ENCODE measurements at places on chromosomes 12 and 14. TPM values are rescaled to one million over a fixed set of nuclear protein-coding genes. Genes with fewer than 3 reads are reported as not detected.

DNA sequence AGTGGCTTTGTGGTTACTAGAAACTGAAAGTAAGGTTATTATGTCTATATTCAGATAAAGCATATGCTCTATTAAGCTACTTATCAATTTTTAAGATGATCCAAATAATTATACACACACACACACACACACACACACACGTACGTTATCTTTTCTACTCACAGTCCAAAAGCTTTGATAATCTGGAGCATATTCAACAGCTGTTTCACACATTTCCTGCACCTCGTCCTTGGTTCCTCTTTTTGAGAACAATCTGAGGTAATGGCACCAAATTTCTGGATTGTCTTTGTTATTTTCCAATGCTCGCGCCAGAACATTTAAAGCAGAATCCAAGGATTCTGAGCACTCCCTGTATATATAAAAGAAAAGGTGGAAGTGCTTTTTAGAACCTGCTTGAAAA, 37.5 kb downstream of the ZFC3H1 start:
- H3K36me3 ChIP-seq: peaks cover 79% of the 10 kb centered on the region
- no peak overlapping the region for H3K4me3 ChIP-seq
- H3K27me3 ChIP-seq: no peaks in the 10 kb centered on the region
- peaks cover 18% of the 10 kb centered on the region for H3K4me1 ChIP-seq

GRCh38 chr14:66003082-66003730, 483.0 kb upstream of the CCDC196 start:
- DNase-seq: no peak
- H3K27me3 ChIP-seq: no peaks in the 10 kb centered on the region
- no peaks in the 10 kb centered on the region for H3K36me3 ChIP-seq
- no peak overlapping the region for H3K27ac ChIP-seq
- no peaks in the 10 kb centered on the region for H3K4me1 ChIP-seq

DNA sequence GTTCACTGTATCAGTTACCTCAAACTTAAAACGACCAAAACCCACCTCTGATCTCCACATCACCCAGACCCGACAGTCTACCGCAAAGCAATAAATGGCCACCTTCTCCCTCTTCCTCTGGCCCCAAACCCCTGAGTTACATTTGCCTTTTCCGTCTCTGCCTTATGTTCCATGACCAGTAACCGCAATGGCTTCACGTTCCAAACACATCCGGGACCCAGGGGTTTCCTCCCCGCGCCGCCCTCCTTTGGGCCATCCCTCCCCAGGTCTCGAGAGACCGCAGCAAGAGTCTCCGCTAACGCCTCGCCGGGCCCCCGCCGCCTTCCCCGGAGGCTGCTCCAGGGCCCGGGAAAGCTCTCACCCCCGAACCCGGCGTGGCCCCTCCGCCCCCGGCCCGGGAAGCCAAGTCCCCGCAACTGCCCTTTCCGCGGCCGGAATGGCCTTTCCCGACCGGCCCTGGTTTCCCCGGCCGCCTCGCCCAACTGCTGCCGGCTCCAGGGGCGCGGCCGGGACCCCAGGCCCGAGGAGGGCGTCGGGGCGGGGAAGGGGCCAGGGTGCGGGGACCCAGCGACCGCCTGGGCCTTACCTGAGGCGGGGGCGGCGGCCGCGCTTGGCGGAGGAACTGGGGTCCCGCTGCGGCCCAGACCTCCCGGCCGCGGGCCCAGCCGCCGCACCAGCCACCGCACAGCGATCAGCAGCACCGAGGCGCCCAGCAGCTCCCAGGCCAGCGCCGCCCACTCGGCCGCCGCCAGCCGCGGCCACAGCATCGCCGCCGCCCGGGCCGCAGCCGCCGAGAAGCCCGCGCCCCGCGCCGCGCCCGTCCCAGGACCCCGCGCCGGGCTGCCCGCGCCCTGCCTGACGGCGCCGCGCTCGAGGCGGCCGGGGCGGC, at the start of gene ANKLE2:
TSS of gene ANKLE2 (minus strand) at position 801 of the 889 bp plus-strand sequence. CDS start at position 767, 34 bp downstream.
- peaks cover 12% of the 10 kb centered on the region for H3K4me1 ChIP-seq
- no peaks in the 10 kb centered on the region for H3K36me3 ChIP-seq
- DNase-seq: peak; percentile 48
- H3K27me3 ChIP-seq: no peaks in the 10 kb centered on the region
- peak within 1 kb of the TSS; percentile 44 for H3K4me3 ChIP-seq

DNA sequence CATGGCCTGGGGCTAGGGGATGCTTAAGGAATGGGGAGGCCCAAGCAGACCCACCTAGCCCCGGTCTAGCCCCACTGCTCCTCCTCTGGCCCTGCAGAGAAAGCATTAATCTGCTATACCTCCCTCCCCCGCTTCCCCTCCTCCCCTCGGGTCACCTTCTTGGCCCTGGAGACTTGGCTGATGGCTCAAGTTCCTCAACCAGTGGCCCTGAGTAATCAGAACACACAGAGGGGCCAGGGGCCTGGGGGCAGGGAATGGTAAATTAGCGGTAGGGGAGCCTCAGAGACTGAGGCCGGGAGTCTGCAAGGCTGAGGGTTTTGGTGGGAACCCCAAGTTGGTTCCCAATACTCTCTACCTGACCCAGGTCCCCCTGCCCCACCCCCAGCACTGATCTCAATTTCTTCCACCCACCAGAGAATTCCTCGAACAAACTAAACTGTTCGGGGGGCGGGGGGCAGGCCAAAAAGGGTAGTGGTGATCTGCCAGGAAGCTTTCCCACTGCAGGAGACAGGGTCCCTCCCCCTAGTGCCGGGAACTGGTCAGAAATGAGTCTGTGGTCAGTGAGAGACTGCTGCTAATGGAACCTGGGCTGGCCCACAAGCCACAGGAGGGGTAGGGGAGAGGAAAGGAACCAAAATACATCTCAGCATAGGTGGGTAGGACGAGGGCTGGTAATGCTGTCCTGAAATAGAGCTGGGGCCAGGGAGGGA, 12.8 kb upstream of the SMARCD1 start:
- no peaks in the 10 kb centered on the region for H3K27me3 ChIP-seq
- no peaks in the 10 kb centered on the region for H3K4me1 ChIP-seq
- H3K27ac ChIP-seq: no peak overlapping the region
- no peak for DNase-seq
- no peak overlapping the region for H3K4me3 ChIP-seq
- no peaks in the 10 kb centered on the region for H3K36me3 ChIP-seq

- H3K27ac ChIP-seq: no peak overlapping the region
- H3K4me3 ChIP-seq: no peak overlapping the region
- no peaks in the 10 kb centered on the region for H3K36me3 ChIP-seq
- peak; percentile 75 for DNase-seq
These were observed 10.0 kb downstream of the LRCOL1 start for GRCh38 chr12:132600048-132601032.

GRCh38 chr12:6627616-6628015, 8.1 kb downstream of the LPAR5 start:
- no peaks in the 10 kb centered on the region for H3K4me1 ChIP-seq
- no peaks in the 10 kb centered on the region for H3K36me3 ChIP-seq
- H3K27me3 ChIP-seq: no peaks in the 10 kb centered on the region
- no peak overlapping the region for H3K4me3 ChIP-seq
- DNase-seq: no peak
- no peak overlapping the region for H3K27ac ChIP-seq

GRCh38 chr12:3732901-3733300, 20.0 kb downstream of the CRACR2A start:
- no peak for DNase-seq
- no peaks in the 10 kb centered on the region for H3K27me3 ChIP-seq
- H3K36me3 ChIP-seq: no peaks in the 10 kb centered on the region
- no peak overlapping the region for H3K27ac ChIP-seq
- no peak overlapping the region for H3K4me3 ChIP-seq

DNA sequence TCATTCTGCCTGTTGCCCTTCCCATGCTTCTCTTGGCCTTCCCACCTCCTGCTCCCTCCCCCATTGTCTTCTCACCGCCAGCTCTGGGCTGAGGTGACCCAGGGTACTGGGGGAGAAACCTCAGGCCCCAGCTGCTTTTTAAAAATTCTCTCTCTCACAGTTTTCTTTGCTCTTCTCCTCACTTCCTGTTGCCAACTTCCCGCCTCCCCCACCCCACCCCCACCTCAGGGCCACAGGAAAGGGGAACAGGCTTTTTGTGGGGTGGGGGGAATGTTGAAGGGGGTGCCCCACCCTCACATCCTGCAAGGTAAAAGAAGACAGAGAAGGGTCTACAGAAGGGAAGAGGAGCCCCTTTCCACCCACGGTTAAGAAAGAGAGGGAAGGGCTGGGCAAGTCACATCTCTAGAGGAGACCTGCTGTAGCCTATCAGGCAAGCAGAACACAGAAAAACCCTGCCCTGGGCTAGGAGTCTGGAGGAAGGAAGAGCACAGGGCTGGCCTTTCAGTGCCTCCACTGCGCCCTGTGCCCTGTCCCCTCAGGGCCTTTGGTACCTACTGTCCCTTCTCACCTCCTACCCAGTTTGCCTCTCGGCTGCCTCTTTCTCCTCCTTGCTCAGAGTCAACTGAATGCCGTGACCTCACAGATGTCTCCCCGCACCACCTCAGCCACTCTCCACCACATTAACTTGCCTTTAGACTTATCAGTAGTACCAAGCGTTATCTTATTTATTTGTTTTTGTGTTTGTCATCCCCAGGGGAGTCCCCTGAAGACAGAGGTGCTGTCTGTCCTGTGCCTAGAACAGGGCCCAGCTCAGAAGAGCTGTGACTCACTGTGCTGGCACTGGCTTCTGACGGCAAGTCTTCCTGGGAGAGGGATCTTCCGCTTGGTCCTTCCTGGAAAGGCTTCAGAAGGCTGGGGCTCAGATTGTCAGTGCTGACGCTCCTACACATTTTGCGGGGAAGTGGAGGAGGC, 1.7 kb downstream of the ARHGAP9 start:
- no peaks in the 10 kb centered on the region for H3K36me3 ChIP-seq
- DNase-seq: peak; percentile 57

GRCh38 chr12:114167431-114167830, 201.3 kb upstream of the RBM19 start:
- no peak overlapping the region for H3K27ac ChIP-seq
- H3K4me1 ChIP-seq: no peaks in the 10 kb centered on the region
- DNase-seq: no peak
- peaks cover 11% of the 10 kb centered on the region for H3K27me3 ChIP-seq
- H3K36me3 ChIP-seq: no peaks in the 10 kb centered on the region
- H3K4me3 ChIP-seq: no peak overlapping the region

DNA sequence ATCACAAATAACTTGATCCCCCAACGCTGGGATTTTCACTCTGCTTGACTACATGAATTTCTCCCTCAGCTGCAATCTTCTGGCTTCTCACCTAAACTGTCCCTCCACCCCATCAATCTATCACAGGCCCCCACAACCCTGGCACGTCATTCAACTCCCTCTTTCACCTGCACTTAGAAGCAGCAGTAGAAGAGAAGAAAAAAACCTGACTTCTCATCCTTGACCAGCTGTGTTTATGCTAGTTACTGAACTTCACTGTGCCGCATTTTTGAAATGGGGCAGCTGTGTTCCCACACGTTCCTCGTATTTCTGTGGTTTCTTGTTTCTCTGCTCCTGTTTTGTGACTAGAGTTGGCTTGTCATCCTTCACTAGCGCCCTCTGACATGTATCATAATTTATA, 35.0 kb downstream of the ITPR2 start:
- H3K4me1 ChIP-seq: peaks cover 22% of the 10 kb centered on the region
- no peaks in the 10 kb centered on the region for H3K27me3 ChIP-seq
- H3K27ac ChIP-seq: no peak overlapping the region
- DNase-seq: no peak

DNA sequence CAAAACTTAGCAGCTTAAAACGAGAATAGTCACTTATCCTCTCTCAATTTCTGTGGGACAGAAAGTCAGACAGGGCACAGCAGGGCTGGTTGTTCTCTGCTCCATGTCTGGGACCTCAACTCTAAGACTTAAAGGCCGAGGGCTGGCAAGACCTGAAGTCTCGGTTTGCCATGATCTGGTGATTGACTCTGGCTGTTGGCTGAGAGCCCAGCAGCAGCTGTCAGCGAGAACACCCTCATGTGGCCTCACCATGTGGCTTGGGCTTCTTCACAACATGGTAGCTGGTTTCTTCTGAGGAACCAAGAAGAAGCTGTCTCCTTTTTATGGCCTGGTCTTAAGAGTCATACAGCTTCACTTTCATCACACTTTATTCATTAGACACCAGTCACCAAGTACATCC, 1.7 kb upstream of the VASH1 start:
- no peak for DNase-seq
- no peak overlapping the region for H3K4me3 ChIP-seq
- H3K4me1 ChIP-seq: peaks cover 30% of the 10 kb centered on the region

DNA sequence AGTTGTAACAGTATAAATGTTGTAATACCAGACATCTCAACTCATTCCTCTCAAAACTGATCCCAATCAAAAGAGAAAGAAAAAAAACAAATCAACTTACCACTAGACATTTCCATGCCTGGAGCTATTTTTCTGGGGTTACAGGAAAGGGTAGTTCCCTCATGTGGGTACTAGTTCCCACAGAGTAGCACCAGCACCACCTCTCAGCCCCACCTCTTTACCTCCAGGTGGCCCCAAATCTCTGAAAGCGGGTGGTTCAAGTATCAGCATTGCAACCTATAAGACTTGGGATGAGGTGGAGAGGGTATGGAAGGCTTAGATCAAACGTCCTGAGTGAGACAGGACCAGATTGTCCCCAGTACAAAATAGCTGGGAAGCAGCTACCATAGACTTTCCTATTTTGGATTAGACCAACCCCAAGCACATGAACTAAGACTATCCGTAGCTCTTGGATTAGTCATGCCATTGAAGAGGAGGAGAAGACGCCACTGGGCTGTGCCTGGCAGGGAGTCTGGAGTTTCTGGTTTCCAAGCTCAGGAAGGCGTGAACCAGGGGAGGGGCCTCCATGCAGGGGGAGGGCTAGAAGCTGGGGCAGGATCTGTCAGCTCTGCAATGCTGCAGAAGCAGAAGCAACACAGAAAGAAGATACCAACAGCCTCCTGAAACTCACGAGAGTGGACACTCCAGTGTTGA, at the start of gene SLC39A2:
TSS of gene SLC39A2 (plus strand) at position 620 of the 693 bp plus-strand sequence. CDS start 154 bp downstream, outside the sequence.
- peaks cover 36% of the 10 kb centered on the region for H3K36me3 ChIP-seq
- no peaks in the 10 kb centered on the region for H3K4me1 ChIP-seq
- no peak within 1 kb of the TSS for H3K4me3 ChIP-seq

DNA sequence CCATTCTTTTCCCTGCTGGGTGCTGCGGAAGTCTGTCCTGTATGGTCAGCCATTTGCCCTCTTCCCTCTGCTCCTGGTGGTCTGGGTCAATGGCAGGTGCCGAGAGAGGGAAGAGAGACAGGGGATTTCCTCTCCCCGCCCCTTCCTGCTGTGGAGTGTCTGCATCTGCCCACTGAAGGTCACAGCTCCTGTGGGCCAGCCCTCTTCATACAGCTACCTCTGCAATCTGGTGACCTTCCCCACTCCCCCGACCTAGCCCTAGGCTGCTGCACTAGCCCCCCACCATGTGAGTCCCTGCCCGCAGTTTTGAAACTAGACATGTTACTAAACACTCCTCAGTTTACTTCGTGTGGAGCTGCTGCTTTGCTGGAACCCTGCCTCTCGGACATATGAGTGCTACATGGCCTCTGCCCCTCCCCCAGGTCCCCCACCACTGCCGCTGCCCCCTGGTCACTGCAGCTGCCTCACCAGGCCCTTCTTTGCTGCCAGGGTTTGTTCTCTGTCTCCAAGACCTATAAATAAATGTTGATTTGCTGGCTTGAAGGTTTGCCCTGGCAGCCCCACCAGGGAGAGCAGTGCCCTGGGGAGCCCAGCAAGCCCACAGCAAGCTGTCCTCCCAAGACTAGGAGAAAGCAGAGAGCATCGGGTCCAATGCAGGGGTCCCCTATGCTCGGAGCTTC, 102.9 kb downstream of the DPF3 start:
- DNase-seq: no peak
- no peaks in the 10 kb centered on the region for H3K27me3 ChIP-seq
- peaks cover 28% of the 10 kb centered on the region for H3K4me1 ChIP-seq
- no peaks in the 10 kb centered on the region for H3K36me3 ChIP-seq
- peak overlapping the region; percentile 88 for H3K27ac ChIP-seq
- no peak overlapping the region for H3K4me3 ChIP-seq

Gene SLC17A8
- 0.09 TPM for polyA plus RNA-seq

Gene CD9
- 66.3 TPM for polyA plus RNA-seq

Gene SENP1
- 10.2 TPM for polyA plus RNA-seq

Gene PLA2G1B
- polyA plus RNA-seq: 4.9 TPM

Gene ANKS1B
- 4.0 TPM for polyA plus RNA-seq

All from adrenal gland (tissue), 19 donors.